Head of caudate nucleus (tissue), 42 donors: ENCODE measurements at places on chromosomes 5 and 9.

DNA sequence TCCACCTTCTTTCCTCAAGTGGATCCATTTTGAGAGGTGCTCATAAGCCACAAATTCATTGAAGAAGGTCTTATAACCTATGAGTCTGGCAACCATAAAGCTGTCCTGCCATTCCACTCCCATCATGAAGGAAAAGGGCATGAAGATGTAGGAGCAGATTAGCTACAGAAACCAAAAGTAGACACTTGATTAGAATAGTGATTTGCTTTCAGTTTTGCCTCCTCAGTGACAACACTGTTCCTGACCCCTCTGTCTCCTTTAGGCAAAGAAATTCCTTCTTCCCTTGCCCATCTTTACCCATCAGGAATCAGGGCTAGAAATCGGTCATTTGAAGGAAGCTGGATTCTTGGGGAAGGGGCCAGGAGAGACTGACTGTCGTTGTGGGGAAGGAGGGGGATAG lies 55.2 kb downstream of the SLC28A3 start:
- no peak for DNase-seq

DNA sequence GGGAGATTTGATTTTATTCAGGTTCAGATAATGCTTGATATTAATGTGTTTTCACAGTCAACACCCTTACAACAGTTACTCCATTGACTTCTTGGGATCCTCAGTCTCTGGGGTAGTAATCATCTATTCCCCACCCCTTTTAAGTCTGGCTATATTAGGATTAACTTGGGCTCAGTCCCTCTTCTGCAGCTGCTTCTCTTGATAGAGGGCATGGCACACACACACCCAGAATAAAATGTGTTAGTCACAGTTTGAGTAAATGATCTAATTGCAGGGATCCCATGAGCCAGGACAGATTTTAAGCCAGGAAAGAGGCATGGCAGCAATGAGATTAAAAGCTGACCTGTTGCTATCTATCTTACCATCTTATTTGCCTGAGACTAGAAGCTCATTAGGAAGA lies 53.7 kb upstream of the VLDLR start:
- no peak for DNase-seq

DNA sequence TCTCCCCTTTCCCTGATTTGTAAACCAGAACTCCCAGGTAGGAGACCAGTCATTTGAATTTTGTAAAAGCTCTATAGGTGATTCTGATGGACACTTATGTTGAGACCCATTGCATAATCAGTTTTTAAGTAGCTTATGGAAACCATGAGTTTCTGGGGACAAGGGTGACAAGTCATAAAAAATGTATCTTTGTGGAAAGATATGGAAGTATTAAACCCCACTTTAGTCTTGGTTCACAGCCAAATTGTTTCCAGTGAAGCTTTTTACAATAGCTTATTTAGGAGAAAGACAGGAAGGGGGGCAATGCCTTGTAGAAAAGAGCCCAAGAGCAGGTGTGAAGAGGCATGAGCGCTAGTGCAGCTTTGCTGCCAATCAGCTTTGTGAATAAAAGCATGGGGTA lies 453 bp upstream of the CCL28 start:
- DNase-seq, result no peak

- peak; percentile 67 for DNase-seq
Observed at GRCh38 chr5:176652136-176652535, 4.9 kb downstream of the TSPAN17 start.

GRCh38 chr5:124880903-124881697 lies 134.7 kb upstream of the ZNF608 start:
- DNase-seq, result no peak

GRCh38 chr5:153352685-153353219 lies 137.7 kb upstream of the GRIA1 start:
- DNase-seq, result peak; percentile 49

GRCh38 chr5:31048282-31049270 lies 144.9 kb upstream of the CDH6 start:
- DNase-seq, result no peak

GRCh38 chr5:57511321-57511720 lies 28.7 kb upstream of the ACTBL2 start:
- no peak for DNase-seq

GRCh38 chr5:113061846-113062780 lies 85.5 kb downstream of the DCP2 start:
- DNase-seq, result no peak

DNA sequence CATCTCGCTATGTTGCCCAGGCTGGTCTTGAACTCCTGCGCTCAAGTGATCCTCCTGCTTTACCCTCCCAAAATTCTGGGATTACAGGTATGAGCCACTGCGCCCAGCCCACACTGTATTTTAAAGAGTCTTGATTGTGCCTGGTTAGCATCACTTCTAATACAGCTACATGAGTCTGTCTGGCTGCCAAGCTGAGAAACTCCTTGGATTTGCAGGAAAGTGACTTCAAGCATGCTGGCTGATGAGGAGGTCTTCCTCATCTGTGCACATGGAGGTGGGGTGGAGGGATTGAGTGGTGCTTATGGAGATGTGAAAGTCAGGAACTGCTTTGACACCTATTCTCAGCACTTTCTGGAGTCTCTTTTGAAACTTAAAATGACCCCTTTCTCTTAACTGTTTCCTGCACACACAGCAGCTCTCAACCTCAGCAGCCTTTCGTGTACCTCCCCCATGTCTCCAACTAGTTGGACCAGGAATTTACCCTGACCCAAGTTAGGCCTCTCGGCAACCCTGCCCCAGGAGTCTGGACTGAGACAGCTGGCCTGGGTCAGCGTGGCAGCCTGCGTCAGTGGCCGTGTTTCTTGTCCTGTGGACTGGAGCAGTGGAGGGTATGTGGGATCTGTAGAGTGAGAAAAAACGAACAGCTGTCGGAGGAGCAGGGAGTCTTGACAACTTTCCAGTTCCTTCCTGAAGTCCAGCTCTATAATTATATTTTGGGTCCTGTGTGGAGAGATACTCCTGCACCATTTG lies 72.5 kb downstream of the ACER2 start:
- no peak for DNase-seq

DNA sequence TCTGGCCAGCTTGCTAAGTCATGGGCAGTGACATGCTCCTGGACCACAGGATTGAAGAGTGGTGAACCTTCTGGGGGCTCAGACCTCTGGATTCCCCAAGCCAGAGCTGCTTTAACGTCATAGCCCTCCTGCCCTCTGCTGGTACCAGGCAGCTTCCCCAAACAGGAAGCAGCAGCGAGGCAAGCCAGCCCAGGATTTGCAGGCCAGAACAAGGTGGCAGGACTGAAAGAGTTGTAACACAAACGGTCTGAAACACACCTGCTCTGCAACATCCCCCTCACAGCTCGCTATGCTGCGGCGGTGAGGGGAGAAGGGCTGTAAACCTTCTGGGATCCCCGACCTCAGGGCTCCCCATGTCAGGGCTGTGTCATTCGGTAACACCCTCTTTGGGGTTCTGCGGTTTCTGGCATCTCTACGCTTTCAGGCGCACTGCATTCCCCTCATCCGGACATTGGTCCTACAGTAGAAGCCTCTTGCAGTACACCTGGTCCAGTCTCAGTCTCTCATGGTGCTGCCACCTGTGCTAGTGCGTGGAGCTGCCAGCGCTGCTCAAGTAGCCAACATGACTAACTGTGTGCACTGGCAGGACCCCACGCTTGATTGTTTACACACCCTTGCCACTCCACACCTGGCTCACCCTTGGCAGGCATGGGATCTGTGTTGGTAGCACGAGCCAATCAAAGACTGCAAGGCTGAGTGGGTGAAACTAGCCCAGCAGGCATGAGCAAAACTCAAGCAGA lies 893.3 kb downstream of the PTPRD start:
- no peak for DNase-seq

GRCh38 chr5:3320317-3320875 lies 275.2 kb upstream of the IRX1 start:
- DNase-seq, result no peak

- peak; percentile 65 for DNase-seq
Observed at GRCh38 chr9:38641985-38642864, 21.8 kb upstream of the ANKRD18A start.

DNA sequence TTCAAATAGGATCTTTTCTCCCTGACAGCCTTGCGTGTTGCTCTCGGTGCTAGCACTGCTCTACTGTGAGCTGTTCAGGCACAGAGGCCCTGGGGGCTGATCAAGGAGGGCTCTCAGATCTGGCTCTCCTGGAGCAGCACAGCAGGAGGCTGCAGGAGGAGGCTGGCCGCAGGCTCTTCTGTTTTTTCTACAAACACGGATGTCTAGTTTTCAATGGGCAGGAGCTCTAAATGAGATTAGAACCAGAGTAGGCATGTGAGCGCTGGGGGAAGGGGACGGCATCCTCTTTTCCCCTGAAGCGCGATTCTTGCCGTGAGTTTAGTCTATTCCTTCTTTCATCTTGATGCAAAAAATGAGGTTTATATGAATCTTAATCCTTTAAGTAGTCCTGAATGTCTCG lies 61.7 kb upstream of the IRX4 start:
- no peak for DNase-seq

- DNase-seq, result no peak
Observed at GRCh38 chr5:91361055-91361701, 21.9 kb downstream of the ARRDC3 start.

DNA sequence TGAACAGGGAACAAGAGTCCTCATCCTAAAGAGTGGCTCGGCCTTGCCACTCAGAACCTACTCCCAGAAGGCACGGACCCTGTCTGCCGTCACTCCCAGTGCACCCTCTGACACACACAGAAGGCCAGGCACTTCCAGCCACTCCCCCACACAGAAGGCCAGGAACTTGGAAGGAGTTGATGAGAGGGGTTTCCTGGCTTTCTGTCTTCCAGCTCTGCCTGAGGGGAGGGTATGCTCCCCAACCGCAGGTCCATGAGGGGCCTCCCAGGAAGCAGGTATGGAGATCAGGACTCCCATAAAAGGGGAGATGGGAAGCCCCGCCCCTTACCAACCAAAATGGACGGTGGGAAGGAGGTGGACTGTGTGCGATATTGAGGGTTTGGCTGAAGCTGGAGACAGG lies 247.6 kb upstream of the IRX4 start:
- no peak for DNase-seq

DNA sequence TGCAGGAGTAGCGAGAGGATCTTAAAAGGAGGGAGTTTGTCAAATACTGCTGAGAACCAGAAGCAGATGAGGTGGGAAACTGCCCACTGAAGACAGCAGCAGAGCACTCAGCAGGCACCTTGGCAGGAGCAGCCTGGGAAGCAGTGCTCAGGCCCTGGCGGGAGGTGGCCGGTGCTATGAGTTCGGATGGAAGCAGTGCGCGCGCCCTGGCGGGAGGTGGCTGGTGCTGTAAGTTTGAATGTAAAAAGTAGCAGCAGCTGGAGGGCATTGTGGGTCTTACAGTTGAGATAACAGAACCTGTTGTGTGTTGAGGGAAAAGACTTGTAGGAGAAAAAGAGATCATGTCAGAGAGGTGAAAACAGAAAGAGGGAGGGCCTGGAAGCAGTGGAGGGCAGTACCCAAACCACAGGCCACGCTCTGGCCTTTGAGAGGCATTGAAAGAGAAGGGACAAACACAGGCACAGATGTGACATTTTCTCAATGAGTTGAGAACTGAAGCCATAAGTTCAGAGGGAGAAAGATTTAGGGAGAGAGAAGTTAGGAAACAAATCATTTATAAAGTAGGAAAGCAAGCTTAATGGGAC lies 130.9 kb downstream of the ERCC6L2 start:
- DNase-seq, result no peak

DNA sequence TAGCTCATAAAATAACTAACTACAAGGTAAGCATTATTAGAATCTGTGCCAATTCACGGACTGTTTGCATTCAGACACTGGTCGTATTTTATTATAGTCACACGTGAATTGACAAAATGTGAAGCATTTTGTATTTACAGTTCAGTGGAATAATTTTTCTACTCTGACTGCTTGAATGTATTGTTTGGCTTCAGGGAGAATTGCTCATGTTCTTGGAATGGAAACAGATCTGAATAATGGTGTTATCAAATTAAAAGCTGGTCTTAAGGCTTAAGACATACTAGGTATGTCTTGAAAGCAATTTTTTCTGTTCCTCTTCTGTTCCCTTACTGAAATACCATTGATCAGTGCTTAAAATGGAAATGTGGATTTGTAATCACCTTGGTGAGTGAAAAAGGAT lies 543.7 kb upstream of the TLE4 start:
- DNase-seq, result no peak
